ENCODE measurements at places on chromosomes 13 and 19. TPM values are rescaled to one million over a fixed set of nuclear protein-coding genes. Genes with fewer than 3 reads are reported as not detected.

CYP4F22 gene
- not detected for total RNA-seq

SPHK2 gene
- total RNA-seq, result 10.5 TPM

PLK5 gene
- not detected for total RNA-seq

ZNF543 gene
- 16.6 TPM for total RNA-seq

F7 gene
- 0.05 TPM for total RNA-seq

CDX2 gene
- not detected for total RNA-seq

ZNF441 gene
- 6.2 TPM for total RNA-seq

ZNF888 gene
- 6.6 TPM for total RNA-seq

CNN1 gene
- total RNA-seq, result 0.78 TPM

PINLYP gene
- total RNA-seq, result 0.38 TPM

ZSCAN4 gene
- total RNA-seq, result not detected

TMEM38A gene
- 7.3 TPM for total RNA-seq

IZUMO4 gene
- 2.8 TPM for total RNA-seq

TPTE2 gene
- total RNA-seq, result not detected

ZNF17 gene
- 19.1 TPM for total RNA-seq

JSRP1 gene
- total RNA-seq, result not detected

CYP2A6 gene
- total RNA-seq, result not detected

SIGLEC9 gene
- 0.43 TPM for total RNA-seq

METTL21C gene
- total RNA-seq, result not detected

WDR87 gene
- not detected for total RNA-seq

NLRP9 gene
- total RNA-seq, result not detected

RASIP1 gene
- total RNA-seq, result 0.07 TPM

PGLYRP1 gene
- total RNA-seq, result not detected

CLEC4M gene
- total RNA-seq, result 0.12 TPM

OR10H1 gene
- total RNA-seq, result not detected

ZNF177 gene
- 3.3 TPM for total RNA-seq

ZNF878 gene
- total RNA-seq, result not detected

ZNF865 gene
- 0.81 TPM for total RNA-seq

ADGRE2 gene
- 0.10 TPM for total RNA-seq

URI1 gene
- total RNA-seq, result 78.8 TPM

KLF1 gene
- not detected for total RNA-seq

TTC9B gene
- 0.29 TPM for total RNA-seq

YJU2 gene
- total RNA-seq, result 39.6 TPM

CBY2 gene
- total RNA-seq, result not detected

CASP14 gene
- total RNA-seq, result not detected

CNOT3 gene
- total RNA-seq, result 21.1 TPM

PDS5B gene
- total RNA-seq, result 18.0 TPM

CABP5 gene
- total RNA-seq, result not detected

C19orf85 gene
- total RNA-seq, result 0.07 TPM

RXFP2 gene
- total RNA-seq, result not detected

MKNK2 gene
- 53.8 TPM for total RNA-seq

ZNF628 gene
- total RNA-seq, result 4.8 TPM

HSPB6 gene
- 0.72 TPM for total RNA-seq

UBAC2 gene
- total RNA-seq, result 41.6 TPM

LGALS4 gene
- not detected for total RNA-seq

SSC5D gene
- total RNA-seq, result 1.1 TPM

ACP7 gene
- total RNA-seq, result 0.03 TPM

ZNF223 gene
- total RNA-seq, result 3.8 TPM

CLDN10 gene
- not detected for total RNA-seq

CEBPG gene
- 31.6 TPM for total RNA-seq

ZNF579 gene
- total RNA-seq, result 16.6 TPM

TMEM238 gene
- total RNA-seq, result 1.2 TPM

TUBA3C gene
- total RNA-seq, result 65.6 TPM
